ENCODE measurements at places on chromosomes 4 and X.

- DNase-seq = peak; percentile 1
These were observed 114.4 kb downstream of the GLRA3 start for GRCh38 chr4:174714393-174715211.

DNA sequence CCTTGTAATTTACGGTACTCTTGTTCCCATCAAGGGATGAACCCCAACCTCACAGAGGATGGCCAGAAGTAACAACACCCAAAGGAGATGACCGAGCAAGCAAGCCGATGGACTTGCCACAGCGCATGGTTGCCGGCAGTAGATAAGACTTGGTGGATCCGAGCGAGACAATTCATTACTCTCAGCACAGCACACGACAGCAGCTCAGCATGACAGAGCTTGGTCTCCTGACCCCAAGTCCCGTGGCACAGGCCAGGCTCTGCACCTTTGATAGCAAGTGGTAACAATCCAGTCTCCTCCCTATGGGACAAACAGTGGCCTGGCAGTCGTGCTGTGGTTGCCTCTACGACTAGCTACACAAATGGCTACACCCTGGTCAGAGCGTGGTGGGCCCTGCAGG is 26.3 kb downstream of the RWDD4 start:
- DNase-seq = no peak

DNA sequence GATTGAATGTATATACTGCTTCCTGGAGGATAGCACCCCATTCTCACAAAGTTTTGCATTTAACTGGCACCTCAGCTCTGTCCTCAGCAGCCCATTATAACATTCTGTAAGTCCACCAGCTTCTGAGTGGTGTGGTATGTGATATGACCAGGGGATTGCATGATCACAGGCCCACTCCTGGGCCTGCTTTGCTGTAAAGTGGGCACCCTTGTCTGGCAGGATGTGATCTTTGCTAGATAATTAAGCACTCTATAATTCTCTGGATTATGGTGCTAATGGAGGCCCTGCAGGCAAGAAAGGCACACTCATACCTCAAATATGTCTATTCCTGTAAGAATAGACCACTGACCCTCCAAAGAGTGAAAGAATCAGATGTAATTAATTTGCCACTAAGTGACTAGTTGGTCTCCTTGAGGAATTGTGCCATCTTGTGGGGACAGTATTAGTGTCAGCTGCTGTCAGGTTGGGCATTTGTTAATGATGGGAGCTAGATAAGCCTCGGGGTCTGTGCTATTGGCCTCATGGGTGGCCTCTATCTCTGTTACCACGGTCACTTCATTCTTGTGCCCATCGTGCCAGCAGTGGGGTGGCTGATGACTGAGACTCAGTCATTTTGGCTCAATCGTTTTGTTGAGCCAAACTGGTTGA is 2.2 kb upstream of the CFI start:
- DNase-seq = peak; percentile 49

- no peak for DNase-seq
These were observed 55.2 kb downstream of the ARHGEF6 start for GRCh38 chrX:136725441-136726104.

DNA sequence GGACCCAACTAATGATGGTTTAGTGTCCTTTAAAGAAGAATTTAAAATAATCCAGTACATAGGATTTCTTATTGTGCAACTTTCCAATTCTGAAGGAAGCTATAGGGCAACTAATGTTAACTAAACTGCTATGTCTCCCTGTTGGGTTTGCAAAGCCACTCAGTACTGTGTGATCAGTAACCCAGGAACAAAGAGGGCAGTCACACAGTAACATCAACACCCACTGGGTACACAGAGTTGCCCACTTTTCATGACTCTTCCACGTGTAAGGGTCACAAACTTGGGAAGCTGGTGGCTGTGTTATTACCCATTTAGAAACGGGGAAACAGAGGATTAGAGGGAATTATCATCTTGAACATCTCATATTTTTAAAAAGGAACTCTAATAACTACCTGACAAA is 555.0 kb upstream of the DIPK2B start:
- no peak for DNase-seq

DNA sequence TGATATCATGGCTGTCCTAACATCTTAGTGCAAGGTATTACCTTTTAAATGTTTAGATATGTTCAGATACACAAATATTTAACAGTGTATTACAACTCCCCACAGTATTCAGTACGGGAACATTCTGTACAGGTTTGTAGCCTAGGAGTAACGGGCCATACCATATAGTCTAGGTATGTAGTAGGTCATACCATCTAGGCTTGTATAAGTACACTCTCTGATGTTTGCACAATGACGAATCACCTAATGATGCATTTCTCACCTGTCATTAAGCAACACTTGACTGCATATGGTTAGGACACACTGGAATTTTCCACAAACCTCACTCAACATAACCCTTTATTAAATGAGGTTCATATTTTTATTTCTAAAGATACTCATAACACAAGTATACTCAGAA is 67.7 kb downstream of the THOC2 start:
- DNase-seq = no peak

DNA sequence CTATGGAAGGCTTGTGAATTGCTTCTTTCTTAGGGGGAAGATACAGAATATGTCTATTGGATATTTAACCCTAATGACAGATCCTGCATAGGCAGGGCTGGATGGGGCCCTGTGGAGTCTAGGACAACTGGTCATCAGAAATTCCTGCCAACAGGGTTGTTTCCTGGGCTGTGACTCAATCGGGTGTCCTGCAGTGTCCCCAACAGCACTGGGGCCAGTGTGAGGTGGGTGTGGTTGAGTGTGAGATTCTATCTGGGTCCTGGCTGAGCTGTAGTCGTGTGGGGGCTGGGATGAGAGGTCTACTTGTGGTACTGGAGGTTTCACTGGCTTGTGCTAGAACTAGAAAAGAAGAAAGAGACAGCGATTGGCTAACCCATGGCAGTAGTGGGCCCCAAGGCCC is 87.3 kb upstream of the WDR1 start:
- DNase-seq = no peak

DNA sequence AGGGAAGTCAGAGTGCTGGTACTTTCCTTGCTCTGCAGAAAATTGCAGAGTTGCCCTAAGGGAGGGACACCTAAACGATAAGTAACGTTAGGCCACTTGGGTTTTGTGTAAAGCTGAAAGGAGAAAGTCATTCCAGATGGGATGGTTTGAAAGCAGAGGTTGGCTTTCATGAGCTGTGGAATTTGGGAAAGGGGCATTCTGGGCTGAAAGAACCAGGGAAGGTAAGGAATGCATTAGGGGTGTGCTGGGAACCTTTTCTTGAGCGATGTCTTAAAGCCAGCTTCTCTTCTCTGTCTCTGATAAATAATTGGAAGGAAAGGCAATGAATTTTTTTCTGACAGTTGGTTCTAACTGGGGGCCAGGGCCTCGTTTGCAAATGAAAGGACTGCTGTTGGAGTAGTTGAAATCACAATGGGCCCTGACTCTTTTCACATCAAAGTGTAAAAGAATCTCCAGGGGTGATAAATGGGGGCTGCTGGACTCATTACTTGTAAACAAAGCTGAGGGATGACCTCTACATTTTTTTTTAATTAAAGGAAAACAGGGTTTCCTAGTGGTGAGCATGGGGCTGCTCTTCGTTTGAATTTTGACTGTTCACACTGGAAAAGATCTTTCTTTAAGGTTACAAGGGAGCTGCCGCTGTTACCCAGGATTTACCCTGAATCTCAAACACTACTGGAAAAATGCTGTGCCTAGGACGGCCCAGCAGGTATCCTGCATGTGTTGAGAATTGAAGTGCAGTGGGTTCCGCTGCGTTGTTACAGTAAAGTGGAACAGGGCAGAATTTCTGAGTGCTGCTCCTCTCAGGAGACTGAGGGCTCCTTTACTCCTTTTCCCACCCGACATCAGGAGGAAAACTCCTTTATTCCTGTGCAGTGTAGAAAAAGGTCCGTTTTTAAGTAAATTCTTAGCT is 25.0 kb downstream of the AFF1 start:
- no peak for DNase-seq

DNA sequence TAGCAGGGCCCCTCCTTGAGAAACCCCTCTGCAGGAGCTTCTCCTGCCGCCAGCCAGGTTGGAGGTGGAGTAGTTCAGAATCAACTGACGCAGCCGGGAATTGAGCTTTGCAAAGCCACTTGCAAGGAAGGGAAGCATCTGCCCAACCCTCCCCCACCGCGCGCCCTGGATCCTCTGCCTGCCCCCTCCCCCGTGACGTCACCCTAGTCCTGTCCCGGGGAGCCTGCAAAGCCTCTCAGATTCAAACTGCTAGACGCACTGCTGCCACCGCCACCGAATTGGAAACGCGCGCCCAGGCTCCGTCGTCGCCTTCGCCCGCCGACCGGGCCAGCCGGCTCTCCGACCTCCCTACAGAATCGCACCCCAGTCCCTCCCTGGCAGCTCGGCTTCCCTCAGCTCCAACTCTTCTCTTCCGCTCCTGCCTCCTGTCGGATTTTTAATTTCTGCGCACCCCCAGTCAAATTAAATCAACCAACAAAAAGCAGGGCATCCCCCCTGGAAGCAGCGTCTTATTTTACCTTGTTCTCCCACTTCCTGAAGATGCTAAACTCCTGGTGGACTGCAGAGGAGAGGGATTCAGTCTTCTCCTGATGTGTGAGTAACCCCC is 3.8 kb downstream of the SLITRK2 start:
- DNase-seq = no peak

- no peak for DNase-seq
These were observed 39.2 kb upstream of the CRMP1 start for GRCh38 chr4:5932035-5932568.

GRCh38 chr4:2809610-2810180 is 16.8 kb downstream of the SH3BP2 start:
- DNase-seq = no peak

DNA sequence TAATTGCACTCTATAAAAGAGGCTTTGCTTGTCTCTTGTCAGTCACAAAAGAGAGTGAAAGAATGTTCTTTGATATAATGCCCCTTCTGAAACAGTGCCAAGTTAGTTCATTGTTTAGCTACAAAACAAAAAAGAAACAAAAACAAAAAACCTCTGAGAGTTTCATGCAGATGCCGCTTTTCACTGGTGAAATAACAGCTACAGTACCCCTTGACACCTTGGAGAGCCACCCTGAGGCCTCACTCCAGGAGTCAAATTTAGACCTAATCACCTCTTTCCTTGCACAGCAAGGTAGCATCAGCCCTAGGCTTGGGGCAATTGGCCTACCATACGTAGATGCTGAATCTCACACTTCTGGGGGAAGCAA is 185.2 kb downstream of the UNC5C start:
- DNase-seq = no peak

GRCh38 chr4:153374442-153374841 is 30.0 kb downstream of the MND1 start:
- no peak for DNase-seq

DNA sequence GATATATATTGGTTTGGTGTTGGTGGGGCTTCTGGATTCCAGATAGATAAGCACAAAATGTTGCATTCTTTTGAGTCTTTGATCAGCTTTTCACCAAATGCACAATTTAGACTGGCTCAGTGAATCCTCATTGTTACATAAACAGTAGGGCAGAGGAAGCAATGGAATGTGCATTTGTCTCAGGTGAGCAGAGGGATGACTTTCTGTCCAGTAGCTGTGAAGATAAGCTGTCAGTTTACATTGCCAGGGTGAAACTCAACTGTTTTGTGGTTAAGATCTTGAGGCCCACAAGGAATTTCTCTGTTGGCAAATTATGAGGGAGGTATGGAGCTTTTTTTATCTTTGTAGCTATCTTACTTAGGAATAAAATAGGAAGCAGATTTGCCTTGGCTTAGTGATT is 168.0 kb downstream of the GALNTL6 start:
- DNase-seq = no peak

GRCh38 chr4:185515248-185515647 is 20.1 kb downstream of the PDLIM3 start:
- no peak for DNase-seq

GRCh38 chrX:22059775-22060174 is 27.6 kb downstream of the PHEX start:
- no peak for DNase-seq

GRCh38 chr4:171117457-171117856 is 695.7 kb upstream of the GALNTL6 start:
- no peak for DNase-seq

Measured in NCI-H446 (cell line).